ENCODE measurements at places on chromosomes 7 and 10.

DNA sequence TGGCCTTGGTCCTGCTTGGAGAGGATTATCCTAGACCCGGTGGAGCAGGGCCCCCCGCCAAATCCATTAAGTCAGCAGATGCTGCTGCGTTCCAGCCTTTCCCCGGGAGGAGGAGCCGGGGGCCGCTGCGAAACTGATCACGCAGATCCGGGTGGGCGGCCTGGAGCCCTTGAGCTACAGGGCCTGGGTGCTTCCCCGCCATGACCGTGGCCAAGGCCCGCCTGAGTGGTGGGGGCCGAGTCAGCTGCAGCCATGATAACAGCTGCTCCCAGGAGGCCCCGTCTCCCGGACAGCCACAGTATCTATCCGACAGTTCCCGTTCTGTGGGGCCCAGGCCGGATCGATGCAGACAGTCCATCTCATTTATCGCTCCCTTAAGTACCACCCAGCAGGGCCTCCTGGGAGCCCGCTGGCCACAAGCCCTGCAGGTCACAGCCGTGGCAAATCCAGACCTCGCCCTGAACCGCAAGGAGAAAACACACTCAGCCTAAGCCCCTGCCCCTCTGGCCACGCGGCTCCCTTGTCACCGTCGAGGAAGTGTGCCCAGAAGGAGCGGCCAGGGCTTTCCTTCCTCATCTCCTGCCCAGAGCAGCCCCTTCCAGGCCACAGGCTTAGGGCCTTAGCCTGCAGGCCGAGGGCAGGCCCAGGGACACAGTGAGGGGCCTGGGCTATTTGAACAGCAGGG, 34.4 kb upstream of the SLC29A4 start:
- DNase-seq: no peak

GRCh38 chr7:11437994-11438393, 394.0 kb downstream of the THSD7A start:
- DNase-seq: no peak

DNA sequence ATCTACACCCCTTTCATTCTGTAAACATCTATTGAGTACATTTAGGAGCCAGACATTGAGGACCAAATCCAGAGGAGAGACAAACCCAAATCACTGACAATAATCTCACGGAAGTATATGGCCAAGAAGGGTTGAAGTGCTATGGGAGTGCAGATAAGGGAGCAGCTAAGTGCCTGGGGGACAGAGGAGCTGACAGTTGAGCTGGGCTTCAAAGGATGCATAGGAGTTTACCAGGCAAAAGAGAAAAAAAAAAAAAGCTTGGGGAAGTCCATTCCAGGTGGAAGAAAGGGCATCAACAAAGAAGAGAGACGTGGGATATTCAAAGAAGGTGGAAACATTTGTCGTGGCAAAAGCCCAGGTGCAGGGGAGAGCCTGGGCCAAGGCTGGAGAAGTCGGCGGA, 60.5 kb upstream of the NANOS1 start:
- DNase-seq: no peak

GRCh38 chr7:116886543-116887156, 24.3 kb downstream of the CAPZA2 start:
- DNase-seq: no peak

GRCh38 chr7:191105-191980, 1.0 kb upstream of the FAM20C start:
- no peak for DNase-seq

GRCh38 chr7:40780460-40780859, 645.7 kb downstream of the SUGCT start:
- DNase-seq: no peak

DNA sequence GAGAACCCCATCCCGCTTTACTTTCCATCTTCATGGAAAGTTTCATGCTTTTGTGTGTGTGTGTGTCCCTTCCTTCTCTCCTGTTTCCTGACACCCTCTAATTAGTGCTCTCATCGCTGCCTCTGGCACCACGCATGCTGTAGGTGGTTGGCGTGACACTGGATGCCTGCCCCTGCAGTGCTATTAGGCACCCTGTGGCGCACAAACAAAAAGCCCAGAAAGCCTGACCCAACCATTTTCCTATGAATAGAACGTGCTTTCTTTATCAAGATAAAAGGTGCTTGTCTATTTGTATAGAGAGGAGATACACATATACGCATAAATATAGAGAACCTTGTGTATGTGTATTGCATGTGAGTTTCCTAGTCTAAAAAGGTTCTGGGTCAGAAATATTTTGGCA, 120.8 kb upstream of the CDCA7L start:
- DNase-seq: no peak
